ENCODE measurements at places on chromosomes 7 and 10.

DNA sequence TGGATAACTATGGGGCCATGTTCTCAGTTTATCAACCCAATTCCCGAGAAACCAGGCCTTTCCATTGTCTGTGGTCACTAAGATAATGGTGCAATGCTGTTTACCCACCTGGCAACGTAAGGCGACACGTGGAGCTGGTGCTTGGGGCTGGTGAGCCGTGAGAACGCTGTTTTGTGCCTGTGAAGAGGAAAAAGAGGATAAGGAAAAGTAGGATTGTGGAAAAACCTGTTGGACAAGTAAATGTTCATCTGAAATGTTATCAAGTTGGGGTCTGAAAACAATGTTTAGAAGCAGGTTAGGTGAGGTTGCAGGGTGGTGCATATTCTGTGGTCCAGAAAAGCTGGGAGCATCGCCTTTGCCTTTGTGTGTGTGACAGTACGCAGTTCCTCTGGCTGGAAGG is 88.5 kb downstream of the PPP1R17 start:
- DNase-seq = no peak

DNA sequence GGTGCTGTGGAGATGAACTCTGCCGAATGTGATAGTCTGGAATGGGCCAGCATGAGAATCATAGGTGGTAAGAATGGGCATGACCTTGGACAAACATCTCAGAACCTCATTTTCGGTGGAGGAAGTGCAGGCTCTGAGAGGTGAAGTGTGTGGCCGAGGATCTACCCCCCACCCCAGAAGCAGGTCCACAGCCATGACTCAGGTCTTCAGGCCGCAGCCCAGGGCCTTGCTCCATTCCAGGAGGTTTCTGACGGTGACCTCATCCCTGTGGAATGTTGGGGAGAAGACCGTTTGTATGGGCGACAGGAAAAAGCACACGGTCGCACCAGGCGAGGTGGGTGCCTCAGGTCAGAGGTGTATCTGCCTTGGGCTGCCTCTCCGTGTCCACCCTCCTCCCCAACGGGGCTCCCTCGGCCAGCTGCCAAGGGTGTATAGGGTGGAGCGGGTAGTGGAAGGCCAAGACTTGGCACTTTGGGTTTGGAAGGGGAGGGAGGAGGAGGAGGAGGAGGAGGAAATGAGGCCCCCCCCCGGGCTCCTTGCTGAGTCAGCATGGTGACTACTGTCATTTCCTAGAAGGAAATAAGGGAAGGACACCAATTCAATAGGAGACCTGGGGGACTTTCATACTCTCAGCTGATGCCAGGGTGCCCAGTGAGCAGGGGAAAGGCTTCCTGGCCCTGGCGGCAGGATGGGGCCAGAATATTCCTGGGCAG is 168.0 kb upstream of the RHEB start:
- no peak for DNase-seq

DNA sequence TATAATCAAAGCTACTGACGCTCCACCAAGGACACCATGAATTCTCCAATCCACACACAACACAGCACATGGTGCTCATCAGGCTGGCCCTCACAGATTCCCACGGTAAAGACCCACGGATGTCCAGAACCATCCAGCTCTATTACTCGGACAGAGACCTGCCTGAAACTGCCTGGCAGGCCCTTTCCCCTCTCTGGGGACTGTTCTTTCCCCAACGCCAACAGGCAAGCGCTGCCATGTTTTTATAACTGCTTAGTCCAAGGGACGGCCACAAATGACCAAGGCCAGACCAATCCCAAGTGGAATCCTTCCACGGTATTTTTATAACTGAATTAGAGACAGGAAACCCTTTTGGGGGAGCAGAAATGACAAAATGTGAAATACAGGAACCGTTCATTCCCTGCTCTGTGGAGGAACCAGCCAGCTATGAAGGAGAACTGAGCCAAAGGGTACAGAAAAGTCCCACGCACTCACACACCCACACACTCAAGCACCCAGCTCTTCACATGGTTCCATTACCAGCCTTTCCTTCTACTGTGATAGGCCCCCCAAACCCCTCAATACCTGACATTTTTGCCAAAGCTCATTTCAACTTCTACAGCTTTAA is 4.1 kb downstream of the PIP4K2A start:
- DNase-seq = no peak

- no peak for DNase-seq
Measured at GRCh38 chr10:72323108-72323749, 31.5 kb downstream of the DNAJB12 start.

GRCh38 chr7:81430761-81431160 is 339.1 kb downstream of the HGF start:
- no peak for DNase-seq

DNA sequence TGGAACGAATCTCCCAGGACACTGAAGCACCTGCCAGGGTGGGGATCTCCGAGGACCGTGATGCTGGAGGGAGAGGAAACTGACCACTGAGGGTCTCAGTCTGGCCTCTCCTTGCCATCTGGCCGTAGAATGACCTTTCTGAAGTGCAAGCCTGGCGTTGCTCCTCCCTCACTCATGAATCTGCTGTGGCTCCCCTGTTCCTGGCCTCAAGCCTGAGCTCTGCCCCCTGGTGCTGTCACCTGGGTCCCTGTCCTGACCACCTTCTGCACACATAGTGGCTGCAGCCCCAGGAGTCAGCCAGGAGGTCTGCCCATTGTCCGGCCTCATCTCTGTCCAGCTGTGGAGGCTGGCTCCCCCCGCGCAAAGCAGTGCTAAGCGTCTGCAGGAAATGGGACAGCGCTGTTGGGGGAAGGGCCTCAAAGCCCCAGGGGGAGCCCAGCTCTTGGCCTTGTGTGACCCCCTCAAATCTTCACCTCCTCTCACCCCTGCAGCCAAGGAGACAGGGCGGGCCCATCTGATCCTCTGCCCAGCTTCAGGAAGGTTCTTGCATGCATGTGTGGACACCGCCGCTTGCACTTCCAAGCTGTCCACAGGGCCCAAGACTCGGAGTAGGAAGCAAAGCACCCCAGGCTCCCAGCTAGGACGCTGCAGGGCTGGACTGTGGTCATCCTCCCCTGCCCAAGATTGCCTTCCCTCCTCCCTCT is 65.7 kb downstream of the MYL10 start:
- DNase-seq = no peak

GRCh38 chr10:60123172-60123571 is 216.8 kb upstream of the CCDC6 start:
- DNase-seq = no peak

DNA sequence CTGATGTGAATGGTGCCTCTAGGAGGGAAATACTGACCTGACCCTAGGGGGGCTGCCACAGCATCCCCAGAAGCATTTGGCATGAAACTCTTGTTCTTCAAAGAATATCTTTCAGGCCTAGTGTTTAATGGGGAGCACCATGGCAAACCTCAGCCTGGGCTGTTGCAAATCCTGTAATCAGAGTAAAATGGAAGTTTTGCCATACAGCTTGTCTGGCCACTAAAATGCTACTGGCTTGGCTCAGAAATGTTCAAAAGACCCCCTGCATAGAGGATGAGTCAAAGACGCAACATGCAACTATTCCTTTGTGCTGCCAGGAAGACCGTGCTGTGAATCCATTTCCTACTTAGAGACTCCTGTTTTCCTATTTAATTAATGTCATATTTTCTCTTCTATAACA is 26.7 kb downstream of the HECW1 start:
- DNase-seq = no peak

- DNase-seq = no peak
Measured at GRCh38 chr10:43136995-43137716, 1.1 kb upstream of the CSGALNACT2 start.

DNA sequence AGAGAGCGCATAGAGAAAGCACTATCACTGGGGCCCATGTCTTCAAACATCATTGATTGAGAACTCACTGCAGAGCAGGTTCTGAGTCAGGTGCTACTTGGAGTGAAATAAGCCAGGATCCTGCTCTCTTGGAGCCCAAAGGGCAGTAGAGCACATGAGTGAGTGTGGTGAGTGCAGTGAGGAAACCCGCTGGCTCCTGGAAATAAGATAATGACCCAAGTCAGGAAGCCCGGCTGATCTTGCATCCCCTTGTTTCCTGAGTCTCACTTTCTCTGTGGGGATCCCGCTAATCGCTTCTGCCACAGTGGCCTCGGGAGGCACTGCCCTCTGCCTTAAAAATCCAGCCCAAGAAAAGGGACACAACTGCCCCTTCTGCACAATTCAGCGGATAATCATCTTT is 7.1 kb upstream of the FAM107B start:
- no peak for DNase-seq

DNA sequence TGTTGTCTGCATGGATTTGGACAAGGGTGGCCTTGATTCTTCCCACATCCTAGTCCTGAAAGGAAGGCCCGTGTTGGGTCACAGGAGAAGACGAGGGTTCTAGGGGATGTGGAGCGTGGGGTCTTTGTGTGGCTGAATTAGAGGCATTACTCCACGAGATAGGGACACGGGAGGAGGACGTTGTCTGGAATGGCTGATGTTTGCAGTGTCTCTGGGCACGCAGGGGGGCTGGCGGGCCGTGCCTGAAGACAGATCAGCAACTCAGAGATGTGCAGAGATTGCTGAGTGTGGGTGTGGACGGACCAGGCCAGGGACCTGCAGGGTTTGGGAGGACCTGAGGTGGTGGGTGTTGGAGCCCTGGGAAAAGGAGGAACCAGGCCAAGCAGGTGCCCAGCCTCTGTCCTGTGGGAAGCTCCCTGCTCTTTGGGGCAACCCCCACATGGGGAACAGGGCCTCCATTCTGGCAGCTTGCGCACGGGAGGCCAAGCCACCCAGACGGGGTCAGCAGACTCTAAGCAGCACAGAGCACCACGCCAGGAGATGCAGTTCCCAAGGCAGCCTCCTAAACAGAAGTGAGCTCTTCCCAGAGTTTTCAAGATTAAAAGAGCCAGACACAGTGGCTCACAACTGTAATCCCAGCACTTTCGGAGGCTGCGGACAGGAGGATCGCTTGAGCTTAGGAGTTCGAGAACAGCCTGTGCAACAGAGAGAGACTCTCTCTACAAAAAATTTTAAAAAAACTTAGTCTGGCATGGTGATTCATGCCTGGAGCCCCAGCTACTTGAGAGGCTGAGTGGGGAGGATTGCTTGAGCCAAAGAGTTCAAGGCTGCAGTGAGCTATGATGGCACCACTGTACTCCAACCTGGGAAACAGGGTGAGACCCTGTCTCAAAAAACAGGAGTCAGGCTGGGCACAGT is 71.0 kb upstream of the GTF2I start:
- DNase-seq = no peak

DNA sequence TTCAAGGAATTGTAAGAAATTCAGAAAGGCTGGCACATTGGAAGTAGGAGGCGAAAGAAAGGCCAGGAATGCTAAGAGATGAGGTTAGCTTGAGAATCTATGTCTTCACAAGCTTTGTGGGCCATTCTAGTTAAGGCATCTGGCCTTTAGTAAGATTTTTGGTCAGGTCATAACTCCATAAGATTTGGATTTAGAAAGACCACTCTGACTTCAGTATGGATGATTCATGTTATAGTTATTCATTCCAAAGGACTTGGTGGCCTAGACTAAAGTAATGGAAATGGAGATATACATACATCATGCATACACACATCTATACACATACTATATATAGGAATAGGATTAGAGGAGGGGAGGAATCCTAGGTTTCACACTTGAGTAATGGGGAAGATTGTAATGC is 77.5 kb downstream of the SEPTIN7 start:
- no peak for DNase-seq

GRCh38 chr7:123655614-123656013 is at the start of gene LMOD2:
Gene LMOD2, plus strand, starts transcription at chr7:123655866. Its CDS starts 98 bp downstream, at chr7:123655964.
- DNase-seq = no peak

GRCh38 chr7:92731335-92732063 is 104.9 kb downstream of the CDK6 start:
- peak; percentile 41 for DNase-seq

DNA sequence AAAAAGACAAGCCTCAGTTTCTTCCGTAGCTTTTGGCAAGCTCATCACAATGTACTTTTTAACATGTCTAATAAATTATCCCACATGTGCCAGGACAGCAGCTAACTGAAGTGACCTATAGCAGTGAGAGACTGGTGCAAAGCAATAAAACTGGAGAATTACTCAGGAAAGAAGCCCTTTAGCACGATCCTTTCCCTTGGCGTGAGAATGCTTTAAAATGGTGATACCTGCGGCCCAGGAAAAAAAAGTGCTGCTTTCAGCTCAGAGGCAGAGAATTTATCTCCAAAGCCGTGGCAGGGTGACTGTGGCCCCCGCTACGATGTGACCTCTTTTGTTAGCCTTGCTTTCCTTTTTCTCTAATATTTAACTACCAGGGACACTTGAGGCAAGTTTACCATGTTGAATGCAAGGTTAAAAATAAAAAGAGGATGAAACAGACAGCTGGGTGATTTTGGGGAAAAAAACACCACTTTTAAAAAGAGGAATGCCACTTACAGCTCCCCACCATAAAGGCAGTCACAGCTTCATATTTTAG is 184.0 kb downstream of the FANK1 start:
- DNase-seq = no peak

DNA sequence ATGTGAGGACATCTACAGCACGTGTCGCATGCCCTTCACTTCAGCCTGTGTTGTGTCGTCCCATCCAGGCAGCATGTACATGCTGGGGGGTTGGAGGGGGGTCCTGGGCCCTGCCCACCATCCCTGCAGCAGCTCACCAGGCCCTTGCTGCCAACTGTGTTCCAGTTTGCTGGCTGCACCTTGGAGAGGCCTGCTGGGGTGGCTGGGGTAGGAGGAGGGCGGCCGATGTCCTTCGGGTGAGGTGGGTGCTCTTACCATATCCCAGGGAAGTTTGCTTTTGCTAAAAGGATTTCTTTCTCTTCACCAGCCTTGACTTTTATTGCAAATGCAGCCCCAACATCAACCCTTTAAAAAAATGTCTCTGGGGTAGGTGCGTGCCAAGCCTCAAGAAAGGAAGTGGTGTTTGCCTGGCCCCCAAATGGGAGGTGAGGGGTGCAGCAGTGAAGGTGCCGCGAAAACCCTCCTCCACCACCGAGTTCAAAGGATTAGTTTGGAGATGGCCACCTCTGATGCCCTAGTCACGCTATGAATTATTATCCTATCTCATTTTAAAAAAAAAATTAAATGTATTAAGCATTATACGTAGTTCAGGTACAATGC is 165.8 kb upstream of the KLF6 start:
- DNase-seq = peak; percentile 45

DNA sequence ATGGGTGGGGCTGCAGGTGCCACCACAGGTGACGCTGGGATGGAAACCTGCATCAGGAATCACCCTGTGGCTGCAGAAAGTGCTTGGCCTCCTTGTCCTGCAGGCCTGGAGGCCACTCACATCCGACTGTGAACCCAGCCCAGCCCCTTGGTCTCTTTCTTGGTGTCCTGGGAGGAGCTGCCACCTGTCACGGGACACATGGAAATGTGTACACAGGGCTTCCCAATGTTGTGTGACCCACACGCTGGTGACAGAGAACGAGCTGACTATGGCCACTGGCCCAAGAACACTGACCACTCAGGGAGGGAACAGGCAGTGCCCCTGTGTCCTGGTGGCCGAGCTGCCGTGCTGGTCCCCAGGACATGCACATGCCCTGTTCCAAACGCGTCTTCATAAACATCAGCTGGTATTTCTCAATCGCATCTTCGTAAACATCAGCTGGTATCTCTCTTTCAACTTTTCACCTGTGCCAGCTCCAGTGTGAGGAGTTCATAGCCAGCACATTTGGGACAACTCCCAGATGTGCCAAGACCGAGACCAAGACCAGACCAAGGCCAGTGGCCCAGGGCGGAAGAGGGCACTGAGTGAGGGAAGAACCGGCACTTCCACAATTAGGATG is 57.9 kb upstream of the INPP5A start:
- no peak for DNase-seq
